B cell (primary cell): ENCODE measurements at places on chromosomes 12 and 14. TPM values are rescaled to one million over a fixed set of nuclear protein-coding genes. Genes with fewer than 3 reads are reported as not detected.

- DNase-seq, result peak; percentile 44
Measured at GRCh38 chr14:24398653-24399446, at the start of gene NYNRIN. TSS of gene NYNRIN (plus strand) at chr14:24399003. CDS start at chr14:24399247, 244 bp downstream.

- DNase-seq, result no peak
Measured at GRCh38 chr12:10491766-10492165, 13.9 kb upstream of the EIF2S3B start.

Gene B4GALNT3
- 0.13 and 0.25 TPM in 2 replicates for polyA plus RNA-seq

- DNase-seq, result no peak
Measured at GRCh38 chr14:77198561-77198960, 17.0 kb downstream of the TMEM63C start.

DNA sequence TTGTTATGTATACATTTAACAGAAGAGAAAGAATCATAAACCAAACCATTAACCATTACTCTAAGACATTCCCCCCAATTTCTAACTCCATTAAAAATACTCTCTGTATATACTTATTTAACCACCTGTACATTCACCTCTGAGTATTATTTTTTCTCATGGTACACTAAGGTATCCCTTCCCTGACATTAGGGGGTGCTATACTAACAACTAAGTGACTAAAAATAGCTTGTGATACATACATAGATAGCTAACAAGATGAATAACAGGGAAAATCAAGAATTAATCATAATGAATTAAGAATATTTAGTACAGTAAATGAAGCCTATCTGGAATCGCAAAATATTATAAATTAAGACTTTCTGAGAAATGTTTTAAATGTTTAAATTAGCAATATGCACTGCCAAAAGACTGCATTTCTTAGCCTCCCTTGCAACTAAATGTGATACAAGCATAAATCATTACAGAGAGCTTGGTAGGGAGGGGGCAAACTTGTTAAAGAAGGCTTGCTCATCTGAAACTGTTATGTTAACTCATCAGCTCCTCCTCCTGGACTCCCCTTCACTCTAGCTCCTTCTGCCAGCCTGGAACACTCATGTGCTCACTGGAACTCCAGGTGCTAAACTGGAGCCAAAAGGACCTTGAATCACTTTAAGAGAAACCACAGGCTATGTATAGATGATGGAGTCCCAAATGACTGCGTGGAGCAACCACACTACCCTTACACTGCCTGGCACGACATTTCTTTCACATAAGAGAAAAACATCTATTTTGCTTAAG lies 14.9 kb downstream of the C2CD5 start:
- peak; percentile 57 for DNase-seq

DNA sequence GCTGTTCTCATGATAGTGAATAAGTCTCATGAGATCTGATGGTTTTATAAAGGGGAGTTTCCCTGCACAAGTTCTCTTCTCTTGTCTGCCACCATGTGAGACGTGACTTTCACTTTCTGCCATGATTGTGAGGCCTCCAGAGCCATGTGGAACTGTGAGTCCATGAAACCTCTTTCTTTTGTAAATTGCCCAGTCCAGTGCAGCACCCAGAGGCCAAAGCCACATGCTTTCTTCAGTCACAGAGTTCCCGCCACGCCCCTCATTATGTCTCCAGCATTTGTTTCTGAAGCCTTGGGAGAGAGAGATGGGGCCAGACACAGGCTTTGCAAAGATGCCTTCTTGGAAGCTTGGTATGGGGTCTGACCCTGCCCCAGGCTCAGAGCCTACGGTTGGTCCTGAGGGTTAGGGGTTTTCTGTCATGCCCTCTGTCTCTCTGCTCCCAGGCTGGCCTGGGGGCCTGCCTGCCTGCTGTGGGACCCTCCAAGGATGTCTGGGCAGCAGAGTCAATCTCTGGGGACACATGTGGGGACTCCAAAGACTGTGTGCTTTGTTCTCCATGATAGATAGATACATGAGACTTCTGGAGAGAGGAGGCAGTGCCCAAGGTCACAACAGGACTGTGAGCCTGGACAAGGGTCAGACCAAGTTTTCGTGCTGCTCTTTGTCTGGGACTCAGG lies 114.1 kb upstream of the PRMT8 start:
- no peak for DNase-seq

GRCh38 chr12:40515041-40515816 lies 177.0 kb upstream of the CNTN1 start:
- DNase-seq, result no peak
